ENCODE measurements at places on chromosomes 4 and X.

GRCh38 chr4:126071346-126072333, 756.9 kb downstream of the FAT4 start:
- DNase-seq: no peak

DNA sequence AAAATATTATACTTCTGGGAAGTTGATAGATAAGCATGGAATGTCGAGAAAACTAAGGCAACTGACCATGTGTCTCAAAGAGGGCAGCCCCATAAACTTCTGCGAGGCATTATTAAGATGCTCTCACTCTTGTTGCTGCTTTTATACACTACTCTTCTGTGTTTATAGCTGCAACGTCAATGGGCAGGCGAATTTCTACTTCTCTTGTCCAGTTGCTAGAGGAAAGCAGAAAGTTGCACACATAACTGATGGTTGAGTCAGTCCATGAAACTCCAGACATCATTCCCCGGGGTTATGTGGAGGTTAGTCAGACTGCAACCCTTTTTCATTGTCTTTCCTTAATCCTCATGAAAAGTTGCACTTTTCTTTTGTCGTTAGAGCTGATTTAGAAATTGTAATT, 39.8 kb downstream of the VCX3B start:
- no peak for DNase-seq

- no peak for DNase-seq
Observed at GRCh38 chrX:25019707-25020390, 4.1 kb upstream of the ARX start.

GRCh38 chr4:187826725-187827124, 168.8 kb upstream of the ZFP42 start:
- DNase-seq: no peak

GRCh38 chr4:136713140-136713539, 819.2 kb downstream of the PCDH18 start:
- no peak for DNase-seq

GRCh38 chr4:83382850-83383249, 48.2 kb upstream of the HPSE start:
- DNase-seq: no peak

- DNase-seq: no peak
Observed at GRCh38 chr4:168831585-168831918, 178.5 kb downstream of the CBR4 start.

GRCh38 chr4:88573276-88573980, 18.9 kb upstream of the HERC3 start:
- DNase-seq: no peak

DNA sequence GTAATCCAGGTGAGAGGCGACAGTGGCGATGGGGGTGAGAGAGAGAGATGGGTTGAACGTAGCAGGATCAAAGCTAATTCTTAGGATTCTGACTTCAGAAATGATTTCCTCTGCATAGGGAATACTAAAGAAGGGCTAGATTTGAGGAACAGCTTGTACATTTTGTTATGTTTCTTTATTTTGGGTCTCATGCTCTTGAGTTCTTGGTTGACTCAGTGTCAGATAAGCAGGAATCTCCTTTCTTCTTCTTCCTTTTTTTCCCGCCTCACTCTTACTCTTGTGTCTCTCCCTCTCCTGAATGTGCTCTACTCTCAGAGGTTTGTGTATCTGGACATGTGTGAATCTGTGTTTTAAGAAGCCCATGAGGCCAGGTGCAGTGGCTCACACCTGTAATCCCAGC, 36.4 kb downstream of the FAM193A start:
- DNase-seq: no peak

DNA sequence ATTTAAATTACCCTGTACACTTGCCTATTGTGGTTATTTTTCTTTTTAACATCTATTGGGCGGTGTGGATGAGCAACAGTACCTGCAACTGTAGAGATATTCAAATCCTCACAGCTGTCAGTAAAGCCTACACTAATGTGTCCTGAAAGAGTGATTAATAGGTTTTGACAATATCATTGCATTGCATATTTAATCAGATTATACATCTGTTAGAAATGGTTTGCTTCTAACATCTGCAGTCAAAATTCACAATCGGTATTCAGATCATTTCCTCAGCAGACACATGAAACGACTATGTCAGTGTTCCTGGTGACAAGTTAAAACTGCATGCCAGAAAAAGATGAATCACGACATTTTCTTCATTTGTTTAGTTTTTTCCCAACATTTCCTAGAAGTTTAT, 254.6 kb upstream of the EPHA5 start:
- DNase-seq: no peak

GRCh38 chrX:120560842-120561633, at the start of gene CUL4B:
TSS of gene CUL4B (minus strand) at chrX:120560962. CDS start at chrX:120560638, 324 bp downstream.
- DNase-seq: no peak

DNA sequence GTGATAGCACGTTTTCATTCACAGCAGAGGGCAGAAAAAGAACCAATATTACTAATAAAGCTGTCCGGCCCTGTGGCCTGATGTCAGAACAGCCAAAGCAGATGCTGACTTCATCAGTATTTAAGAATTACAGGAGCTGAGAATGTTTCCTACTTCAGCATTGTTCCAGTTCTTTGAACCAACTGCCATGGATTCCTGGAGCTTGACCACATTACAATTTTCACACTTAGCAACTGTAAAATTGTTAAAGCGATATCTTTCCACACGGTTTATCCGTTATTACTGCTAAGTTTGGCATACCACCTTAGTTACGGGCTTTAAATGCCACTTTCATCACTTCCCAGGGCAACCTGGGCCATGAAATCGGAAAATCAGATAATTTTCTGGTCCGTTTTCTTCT, 118.2 kb downstream of the EPHA5 start:
- no peak for DNase-seq

DNA sequence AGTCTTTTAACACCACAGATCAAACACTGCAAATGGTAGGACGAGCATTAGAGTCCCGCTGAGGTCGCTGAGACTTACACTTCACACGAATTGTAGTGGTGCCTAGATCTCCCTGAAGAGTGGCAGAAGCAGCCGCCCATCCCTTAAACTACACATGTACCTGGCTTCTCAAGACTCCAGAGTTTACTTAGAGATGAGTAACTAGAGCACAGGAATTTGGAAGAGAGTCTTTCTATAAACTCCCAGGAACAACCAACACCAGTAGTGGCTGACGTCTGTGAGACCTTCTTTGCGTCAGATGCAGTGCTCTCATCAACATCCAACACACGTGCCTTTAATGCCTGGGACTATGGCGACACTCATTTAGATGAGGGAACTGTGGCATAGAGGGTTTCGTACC, 12.6 kb downstream of the SORBS2 start:
- no peak for DNase-seq

GRCh38 chr4:151260526-151260925, 16.4 kb upstream of the PRSS48 start:
- no peak for DNase-seq

DNA sequence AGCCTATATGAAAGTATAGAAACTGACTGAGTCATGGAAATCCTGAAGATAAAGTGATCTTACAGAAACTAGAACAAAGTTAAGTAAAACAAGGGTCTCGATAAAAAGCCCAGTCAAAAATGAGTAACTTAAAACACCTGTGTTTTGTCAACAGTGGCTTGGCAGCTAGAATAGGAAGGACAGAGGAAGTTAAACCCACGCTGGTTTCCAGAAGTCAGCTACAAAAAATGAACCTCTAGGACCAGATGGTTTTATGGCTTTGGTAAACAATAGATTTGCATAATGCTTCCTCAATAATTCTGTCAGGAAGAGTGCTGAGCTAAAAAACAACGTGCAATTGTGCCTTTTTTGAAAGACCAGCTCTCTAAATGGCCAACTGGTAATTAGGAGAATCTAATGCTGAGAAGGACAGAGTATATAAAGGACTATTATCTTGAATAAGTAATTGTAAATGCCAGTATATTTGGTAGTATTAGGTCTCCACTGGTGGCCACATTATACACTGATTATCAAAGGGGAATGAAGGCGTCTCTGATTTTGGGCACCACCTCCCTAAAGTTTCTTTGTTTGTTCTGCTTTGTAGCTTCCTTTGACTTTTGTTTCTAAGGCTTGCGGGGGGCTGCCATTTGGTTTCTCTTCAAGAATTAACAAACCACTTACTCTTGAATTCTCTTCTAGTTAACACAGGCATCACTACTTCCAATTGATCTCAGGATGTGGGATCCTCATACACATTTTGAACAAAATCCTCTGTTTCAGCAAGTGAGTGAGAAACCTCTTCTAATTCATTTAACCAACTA, 72.2 kb upstream of the PPP3CA start:
- no peak for DNase-seq

GRCh38 chr4:171532968-171533367, 280.2 kb upstream of the GALNTL6 start:
- no peak for DNase-seq

- no peak for DNase-seq
Observed at GRCh38 chr4:3197366-3198105, 51.4 kb upstream of the MSANTD1 start.

DNA sequence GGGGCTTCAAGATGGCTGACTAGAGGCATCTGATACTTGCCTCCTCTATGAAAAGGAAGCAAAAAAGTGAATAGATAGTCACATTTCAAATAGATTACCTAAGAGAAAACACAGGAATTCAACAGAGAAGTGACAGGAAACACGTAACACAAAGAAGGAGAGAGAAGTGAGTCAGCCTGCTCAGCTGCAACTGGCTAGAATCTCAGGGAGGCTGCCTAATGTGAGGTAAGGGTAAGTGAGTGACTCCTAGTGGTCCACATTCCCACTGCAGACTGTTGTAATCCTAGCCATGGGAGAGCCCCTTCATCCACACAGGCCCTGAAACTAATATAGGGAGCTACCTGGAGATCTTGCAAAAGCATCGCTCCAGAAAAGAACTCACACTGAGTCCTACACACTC, 179.2 kb downstream of the SLC7A11 start:
- no peak for DNase-seq

GRCh38 chrX:40893251-40893910, 158.0 kb upstream of the MED14 start:
- DNase-seq: no peak

GRCh38 chrX:149453906-149454822, 50.9 kb downstream of the IDS start:
- no peak for DNase-seq

- no peak for DNase-seq
Observed at GRCh38 chrX:28787206-28787605, 200.0 kb downstream of the IL1RAPL1 start.

DNA sequence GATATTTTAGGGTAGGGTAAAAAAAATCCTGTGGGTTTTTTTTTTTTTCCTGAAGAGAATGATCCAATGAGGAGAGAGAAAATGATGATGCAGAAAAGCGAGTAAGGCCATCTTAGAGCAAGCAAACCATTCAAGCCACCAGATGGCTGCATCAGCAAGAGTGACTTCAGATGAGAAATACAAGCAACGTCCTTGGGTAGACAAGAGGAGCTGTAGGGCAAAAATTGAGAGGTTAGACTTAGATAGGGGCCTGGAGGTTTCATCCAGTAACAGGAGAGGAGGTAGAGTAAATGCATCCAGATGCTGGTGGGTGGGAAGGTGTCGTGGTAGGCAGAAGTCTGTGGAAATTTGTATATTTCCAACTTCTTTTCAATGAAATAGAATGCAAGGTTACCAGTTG, 14.6 kb downstream of the FTHL17 start:
- DNase-seq: no peak

- no peak for DNase-seq
Observed at GRCh38 chr4:28248269-28248668, 1387.6 kb downstream of the STIM2 start.

- no peak for DNase-seq
Observed at GRCh38 chrX:19792412-19792811, 95.0 kb downstream of the SH3KBP1 start.

- DNase-seq: no peak
Observed at GRCh38 chrX:997631-998137, 214.8 kb downstream of the CRLF2 start.

- DNase-seq: no peak
Observed at GRCh38 chr4:152697284-152698088, 17.7 kb upstream of the TMEM154 start.

Data from D721Med (cell line).